ENCODE measurements at places on chromosomes 1 and 21.

- DNase-seq = peak; percentile 54
Observed at GRCh38 chr1:155226910-155227260, 18.4 kb downstream of the MTX1 start.

- DNase-seq = no peak
Observed at GRCh38 chr1:203458078-203458477, 17.5 kb upstream of the PRELP start.

GRCh38 chr1:55010887-55011217 is 12.1 kb downstream of the BSND start:
- no peak for DNase-seq

DNA sequence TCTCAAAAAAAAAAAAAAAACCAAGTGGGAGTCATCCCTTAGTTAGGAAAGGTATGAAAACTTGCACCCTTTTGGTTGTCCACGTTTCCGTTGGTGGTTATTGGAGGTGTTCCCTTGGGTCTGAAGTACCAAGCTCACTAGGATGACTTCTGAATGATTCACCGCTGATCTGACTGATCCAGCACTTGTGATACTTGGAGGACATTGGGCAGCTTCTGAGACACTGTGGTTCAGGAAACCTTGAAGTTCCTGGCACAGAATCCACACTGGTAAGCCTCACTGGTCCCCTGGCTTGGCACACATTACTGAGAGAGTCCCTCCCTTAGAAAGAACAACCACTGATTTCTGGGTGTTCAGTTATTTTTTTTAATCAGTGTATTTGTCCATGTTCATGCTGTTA is 91.9 kb downstream of the RYR2 start:
- no peak for DNase-seq

DNA sequence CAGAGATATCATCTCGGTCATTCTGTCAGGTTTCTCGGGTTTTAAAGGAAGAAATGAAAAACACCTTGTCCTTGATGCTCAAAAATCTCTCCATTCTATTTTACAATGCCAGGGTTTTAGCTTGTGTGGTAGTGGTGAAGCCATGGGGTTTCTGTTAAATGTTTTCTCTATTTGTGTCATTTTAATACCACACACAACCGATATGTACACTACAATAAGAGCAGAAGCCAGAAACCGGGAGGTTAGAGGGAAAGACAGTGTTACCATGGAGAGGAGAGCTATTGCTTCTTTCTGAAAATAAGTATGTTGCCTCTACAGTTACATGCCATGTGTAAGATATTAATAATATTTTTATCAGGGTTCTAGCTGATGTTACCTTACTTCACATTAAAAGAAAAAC is 2.8 kb downstream of the SLC35D1 start:
- DNase-seq = no peak

GRCh38 chr1:187527346-187527745 is 698.6 kb downstream of the PLA2G4A start:
- no peak for DNase-seq

DNA sequence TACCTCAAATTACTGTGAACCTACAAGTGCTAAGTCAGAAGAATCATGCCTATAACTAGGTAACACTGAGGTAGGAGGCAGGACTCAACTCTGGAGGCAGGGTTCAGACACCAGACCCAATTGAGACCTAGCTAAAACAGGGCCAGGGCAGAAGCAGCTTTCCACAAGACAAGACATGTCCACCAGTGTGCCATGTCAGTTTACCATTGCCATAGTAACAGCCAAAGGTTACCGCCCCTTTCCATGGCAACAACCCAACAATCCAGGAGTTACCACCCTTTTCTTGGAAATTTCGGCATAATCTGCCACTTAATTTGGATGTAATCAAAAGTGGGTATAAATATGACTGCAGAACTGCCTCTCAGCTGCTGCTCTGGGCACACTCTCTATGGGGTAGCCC is 432.3 kb downstream of the DPYD start:
- DNase-seq = no peak

- DNase-seq = no peak
Observed at GRCh38 chr1:54800041-54800898, 853 bp downstream of the TTC22 start.

DNA sequence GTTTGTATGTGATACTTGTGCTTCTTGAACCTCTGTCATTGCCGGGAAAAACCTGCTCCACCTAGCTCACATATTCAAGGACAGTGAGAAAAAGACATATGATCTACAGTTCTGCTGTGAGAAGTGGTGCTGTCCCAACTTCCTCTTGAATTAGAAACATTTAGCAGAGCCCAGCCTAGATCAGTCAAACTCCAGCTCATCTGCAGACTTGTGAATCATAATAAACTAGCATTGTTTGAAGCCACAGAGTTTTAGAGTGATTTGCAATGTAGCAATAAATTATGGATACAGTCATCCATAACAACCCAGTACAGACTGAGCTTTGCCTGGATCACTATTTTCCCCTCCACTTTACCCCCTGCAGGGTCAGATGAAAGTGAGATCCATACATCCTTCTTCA is 497.8 kb downstream of the PLA2G4A start:
- DNase-seq = peak; percentile 12
